IPS DF 19.7 (cell line): ENCODE measurements at places on chromosomes 13 and 19.

GRCh38 chr13:62119739-62120700 is 704.4 kb upstream of the PCDH20 start:
- DNase-seq = no peak

DNA sequence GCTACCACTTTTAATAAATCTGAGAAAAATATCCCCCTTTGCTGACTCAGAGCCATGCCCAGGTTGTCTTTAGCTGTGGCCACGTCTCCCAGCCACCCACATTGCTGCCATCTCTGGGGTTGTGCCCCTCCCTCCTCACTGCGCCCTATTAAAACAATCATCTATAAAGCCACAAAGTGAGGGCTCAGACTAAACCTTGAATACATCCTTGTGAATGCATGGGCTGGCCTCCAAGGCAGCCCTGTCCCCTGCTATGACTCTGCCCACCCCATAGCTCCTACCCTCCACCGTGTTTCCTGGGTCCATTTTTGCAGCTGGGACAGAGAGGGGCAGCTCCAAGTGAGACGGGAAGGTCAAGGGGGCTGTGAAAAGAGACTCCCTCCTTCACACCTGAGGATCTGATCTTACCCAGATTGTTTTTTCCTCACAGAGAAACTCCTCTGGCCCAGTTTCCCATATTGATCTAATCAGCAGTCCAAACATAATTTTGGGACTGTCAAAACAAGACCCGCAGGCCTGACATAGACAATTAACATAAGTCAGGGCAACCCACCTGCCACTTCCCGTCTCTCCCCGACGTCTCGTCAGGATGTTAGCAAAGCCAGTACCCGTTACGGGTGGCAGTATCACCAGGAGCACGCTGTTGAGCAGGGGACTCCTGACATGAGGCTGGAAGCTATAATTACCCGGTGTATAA is 199.0 kb downstream of the KATNAL1 start:
- no peak for DNase-seq

GRCh38 chr19:14769201-14769600 is 9.2 kb downstream of the ADGRE2 start:
- no peak for DNase-seq

DNA sequence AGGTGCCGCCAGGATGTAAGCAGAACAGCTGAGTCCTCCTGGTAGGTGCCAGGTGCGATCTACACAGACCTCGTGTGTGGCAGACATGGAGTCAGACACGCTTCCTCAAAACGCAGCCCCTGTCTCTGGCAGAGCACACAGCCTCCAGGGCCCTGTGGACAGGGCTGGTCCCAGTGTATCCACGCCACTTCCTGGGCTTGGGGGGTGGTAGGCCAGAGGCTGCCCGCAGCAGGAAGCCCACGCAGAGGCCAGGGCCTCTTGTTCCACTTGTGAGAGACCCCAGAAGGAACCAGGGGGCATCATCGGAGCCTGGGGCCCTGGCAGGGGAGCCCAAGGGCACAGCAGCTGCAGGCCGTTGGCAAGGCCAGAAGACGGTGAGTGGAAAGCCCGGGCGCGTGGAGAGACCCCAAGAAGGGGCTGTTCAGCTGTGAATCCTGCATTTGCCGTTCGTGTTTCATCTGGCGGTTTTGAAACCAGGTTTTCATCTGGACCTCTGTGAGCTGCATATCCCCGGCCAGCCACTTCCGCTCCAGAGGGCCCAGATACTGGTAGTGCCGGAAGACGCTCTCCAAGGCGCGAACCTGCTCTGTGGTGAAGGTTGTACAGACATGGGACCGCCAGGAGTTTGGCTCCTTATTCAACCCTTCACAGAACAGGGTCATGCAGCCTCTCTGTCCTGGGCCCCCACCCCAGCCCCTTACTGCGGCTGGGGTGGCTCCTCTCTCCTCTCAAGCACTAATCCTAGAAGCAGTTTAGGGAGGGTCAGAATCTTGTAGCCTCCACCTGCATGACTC is 25.1 kb upstream of the SLITRK1 start:
- no peak for DNase-seq

DNA sequence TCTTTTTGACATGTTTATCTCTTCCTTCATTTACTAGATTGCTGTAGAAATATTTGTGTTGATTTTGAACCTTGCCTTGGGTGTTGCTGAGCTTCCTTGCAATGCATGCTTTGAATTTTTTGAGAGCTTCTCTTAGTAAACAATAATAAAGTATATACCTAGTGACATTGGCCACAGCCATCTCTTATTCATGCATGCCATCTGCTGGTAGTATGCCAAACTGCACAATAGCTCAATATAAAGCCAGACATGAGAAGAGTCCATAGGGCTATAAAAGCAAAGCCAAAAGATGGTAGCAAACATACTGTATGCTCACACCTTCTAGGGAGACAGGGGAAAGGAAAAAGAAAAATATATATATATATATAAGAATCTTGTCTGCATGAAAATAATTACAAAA is 18.9 kb upstream of the ZSCAN5A start:
- no peak for DNase-seq

DNA sequence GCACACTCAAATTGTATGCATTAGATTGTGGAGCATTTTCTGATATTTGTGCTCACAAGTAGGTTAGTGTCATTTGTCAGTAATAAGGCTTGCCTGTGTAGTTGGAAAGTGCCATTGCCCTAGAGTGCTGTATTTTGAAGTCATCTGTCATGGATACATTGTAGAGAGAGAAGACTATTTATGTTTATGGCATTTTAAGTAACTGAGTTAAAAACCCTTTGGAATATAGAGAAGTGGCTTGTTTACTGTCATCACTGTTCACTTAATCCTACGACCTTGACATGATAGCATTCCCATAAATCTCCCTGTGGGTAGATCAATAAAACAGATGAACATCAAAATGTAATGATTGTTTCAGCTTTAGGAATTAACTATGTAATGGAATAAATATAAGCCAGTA is 110.6 kb downstream of the MAB21L1 start:
- DNase-seq = no peak

GRCh38 chr19:5553892-5554291 is 13.9 kb downstream of the TINCR start:
- no peak for DNase-seq

DNA sequence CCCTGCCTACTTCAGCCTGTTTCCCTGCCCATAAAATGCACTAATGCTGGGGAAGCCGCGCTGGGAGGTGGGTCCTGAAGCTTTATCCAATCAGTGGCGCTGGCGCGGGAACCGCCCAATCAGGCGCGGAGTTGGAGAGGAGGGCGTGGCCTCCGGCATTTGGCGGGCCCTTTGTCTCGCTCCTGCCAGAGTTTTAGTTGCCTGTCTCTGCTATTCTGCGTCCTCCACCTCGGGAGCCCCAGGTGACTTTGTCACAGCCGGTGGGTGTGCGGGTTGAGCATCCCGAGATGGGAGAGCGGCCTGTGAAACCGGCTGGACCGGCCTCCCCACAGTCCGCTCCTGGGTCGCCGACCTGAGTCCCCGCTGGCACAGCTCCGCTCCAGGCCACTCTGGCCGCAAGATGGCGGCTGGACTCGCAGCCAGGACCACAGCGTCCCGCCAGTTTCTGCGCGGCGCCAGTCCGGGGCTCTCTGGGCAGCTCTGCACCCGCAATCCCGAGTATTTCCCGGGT is 30.7 kb upstream of the ZNF429 start:
- DNase-seq = no peak
